ENCODE measurements at places on chromosomes 3 and 15.
A peak's percentile ranks its signal among the peaks of the same experiment; 100 is the strongest.

- DNase-seq, result no peak
Measured at GRCh38 chr3:186138272-186138981, 29.5 kb upstream of the ETV5 start.

- peak; percentile 71 for DNase-seq
Measured at GRCh38 chr3:5205165-5205941, 17.8 kb downstream of the EDEM1 start.

DNA sequence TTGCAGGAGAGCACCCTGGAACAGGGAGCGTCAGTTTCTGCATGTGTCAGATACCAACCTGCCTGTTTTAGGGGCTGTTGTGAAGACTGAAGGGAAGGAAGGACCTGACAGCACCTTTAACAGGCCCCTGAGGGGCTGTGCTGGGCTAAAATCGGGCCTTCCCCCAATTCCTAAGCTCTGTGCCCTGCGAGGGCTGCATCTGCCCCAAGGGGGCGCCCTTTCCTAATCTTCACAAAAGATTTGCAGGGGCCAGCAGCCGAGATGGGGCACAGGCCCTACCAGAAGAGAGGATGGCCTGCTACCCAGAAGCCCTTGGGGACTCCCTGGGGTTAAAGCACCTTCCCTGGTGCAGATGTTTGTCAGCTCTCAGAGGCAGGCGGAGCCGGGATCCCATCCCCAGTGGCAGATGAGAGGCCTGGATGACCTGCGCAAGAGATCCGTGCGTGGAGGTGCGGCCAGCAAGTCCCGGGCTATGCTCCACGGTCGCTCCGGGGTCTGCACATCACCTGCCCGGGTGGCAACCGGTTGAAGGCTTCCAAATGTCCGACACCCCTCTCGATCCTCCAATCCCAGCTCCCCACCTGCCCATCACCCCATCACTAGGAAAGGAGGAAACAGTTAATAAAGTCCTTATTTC is 53.6 kb downstream of the RHCG start:
- DNase-seq, result peak; percentile 90

- DNase-seq, result no peak
Measured at GRCh38 chr3:168475704-168476103, 380.0 kb upstream of the GOLIM4 start.

GRCh38 chr3:132245552-132246142 is 71.6 kb upstream of the ACP3 start:
- DNase-seq, result no peak

GRCh38 chr3:39284457-39284881 is 4.6 kb upstream of the CX3CR1 start:
- DNase-seq, result no peak

- DNase-seq, result no peak
Measured at GRCh38 chr3:194306109-194306686, 44.9 kb downstream of the CPN2 start.

DNA sequence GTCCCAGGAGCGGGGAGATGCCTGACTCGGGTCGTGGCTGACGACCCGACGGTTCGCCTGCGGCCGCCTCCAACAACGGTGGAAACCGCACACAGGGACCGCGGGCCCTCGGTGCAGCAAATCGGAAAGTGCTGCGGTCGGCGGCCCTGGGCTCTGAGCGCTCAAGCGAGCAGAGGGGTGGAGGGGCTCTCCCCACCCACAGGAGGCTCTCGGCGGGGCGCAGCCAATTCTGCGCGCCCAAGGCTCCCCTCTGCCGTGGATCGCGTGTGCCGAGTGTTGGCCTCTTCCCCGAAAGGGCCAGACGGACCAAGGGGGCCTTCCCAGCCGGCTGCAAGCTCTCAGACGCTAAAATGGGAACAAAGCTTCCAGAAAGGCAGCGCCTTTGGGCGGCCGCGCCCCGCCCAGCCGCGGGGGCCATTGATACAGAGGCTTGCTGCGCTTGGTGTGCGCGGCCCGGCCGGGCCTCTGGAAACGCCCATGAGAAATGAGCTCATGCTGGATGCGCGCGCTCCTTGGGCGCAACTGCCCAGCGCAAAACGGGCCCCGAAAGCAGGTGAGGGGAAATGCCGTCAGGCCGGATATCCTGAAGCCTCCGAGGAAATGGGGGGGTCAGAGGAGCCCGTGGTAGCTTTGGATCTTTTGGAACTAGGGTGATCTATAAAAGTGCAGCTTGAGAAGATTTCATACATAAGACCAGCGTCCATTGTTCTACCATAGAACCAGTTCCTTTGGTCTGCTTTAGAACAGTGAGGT is 1.2 kb upstream of the GSK3B start:
- DNase-seq, result peak; percentile 94
